ENCODE measurements at places on chromosomes 3 and 15.

DNA sequence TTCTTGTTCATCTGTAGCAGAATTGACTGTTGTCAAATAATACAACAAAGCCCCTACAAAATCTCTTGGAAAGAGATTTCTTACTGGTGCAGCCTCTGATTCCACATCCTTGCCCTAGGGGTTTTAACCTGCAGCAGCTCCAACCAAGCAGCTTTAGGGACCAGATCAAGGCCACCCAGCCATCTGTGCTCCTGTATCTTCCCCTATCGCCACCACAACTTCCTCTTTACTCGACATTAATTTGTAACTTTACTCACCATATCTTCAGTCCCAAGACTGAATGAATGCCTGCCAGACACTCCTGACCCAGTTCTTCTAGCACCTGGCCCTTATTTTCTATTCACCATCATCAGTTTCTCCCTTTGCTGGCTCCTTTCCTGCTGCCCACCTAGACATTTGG lies 156.6 kb upstream of the IL12A start:
- no peak for DNase-seq

GRCh38 chr3:47813551-47814177 lies 10.7 kb downstream of the DHX30 start:
- DNase-seq = no peak

GRCh38 chr15:75869446-75869845 lies 26.2 kb downstream of the UBE2Q2 start:
- no peak for DNase-seq

- DNase-seq = no peak
Observed at GRCh38 chr3:143090976-143091837, 28.4 kb upstream of the CHST2 start.

DNA sequence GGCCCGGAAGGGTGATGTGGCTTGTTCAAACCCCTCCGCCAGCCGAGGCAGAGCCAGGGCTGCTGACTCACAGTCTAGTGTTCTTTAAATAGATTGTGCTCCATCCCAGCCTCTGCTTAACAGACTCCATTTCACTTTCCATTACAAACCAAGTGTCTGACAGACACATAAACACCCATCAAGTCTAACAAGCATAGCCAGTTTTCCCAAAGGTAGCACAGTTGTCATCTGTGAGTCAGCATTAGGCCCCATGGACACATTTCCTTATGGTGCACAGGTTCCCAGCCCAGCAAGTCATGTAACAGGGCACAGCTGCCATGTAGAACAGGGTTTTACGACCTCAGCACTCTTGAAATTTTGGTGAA lies 109.9 kb upstream of the RAP2B start:
- DNase-seq = no peak

GRCh38 chr3:114809668-114810413 lies 337.2 kb downstream of the ZBTB20 start:
- DNase-seq = no peak

- no peak for DNase-seq
Observed at GRCh38 chr3:127787571-127788365, 34.5 kb downstream of the MGLL start.

- no peak for DNase-seq
Observed at GRCh38 chr15:99443056-99443756, 122.6 kb upstream of the MEF2A start.

GRCh38 chr15:99396375-99396774 lies 145.1 kb downstream of the LRRC28 start:
- no peak for DNase-seq

- no peak for DNase-seq
Observed at GRCh38 chr3:135762188-135762856, 203.2 kb upstream of the PPP2R3A start.

DNA sequence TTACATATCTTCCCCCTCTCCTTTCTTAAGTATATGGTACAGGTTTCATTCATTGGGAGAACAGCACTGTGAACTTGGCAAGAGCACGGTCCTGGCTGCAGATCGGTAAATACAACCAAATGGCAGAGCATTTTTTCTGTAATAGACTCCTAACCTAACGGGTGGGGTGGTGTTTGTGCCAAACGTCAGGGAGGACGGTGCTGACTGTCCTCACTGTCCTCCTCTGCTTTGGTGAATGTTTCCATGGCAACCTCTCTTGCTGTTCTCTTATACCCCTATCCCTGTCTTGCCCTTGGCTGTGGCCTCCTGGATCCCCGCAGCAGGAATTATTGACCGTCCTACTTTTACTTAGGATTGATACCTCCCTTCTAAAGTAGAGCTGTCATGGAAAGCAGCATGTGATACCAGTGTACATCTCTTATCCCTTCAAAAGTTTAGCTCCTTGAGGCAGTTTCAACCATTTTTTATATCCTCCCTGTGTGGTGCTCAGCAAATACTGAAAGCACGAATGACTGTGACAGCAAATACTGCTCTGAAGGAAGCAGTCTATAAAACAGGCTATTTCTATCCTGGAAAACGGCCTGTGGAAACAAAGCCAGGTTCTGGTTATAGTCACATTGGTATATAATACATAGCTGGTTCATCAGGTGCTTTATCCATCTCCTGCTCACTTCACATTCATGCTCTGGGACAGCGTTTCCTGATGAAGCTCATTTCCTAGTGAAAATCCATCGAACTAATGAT lies 275.4 kb upstream of the C2CD4B start:
- DNase-seq = no peak

- DNase-seq = no peak
Observed at GRCh38 chr15:30023798-30024295, 58.9 kb upstream of the GOLGA8J start.

DNA sequence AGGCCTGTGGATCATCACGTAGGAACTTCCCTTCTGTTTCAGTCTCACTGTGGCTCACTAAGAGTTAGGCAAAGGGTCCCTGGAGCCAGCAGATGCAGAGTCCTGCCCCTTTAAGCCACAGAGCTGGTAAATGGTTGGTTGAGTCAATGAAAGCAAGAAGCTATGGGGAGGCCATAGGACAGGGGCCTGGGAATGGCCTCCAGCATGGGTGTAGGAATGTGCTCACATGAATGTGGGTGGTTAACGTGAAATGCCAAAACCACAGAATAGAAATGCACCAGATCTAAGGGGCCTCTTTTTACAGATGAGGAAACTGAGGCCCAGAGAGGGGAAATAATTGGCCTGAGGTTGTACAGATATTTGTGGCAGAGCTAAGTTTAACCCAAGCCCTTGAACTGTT lies 150.3 kb downstream of the TLE3 start:
- DNase-seq = no peak

DNA sequence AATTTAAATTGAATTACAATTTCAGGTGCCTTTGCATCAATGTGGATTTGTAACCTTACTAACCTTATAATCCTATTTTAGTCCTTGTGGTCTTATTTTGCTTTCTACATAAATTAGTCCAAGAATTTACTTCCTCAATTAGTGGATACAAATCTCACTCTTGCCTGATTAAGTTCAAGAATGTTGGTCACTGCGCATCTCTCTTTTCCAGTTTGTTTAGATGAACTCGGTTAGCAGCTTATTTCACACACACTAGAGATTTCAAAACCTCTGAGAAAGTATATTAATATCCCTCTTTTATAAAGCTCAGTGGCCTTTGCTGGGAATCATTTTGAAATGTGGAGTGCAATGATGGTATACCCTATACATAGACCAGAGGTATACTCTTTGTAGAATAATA lies 243.4 kb downstream of the DTWD1 start:
- no peak for DNase-seq

DNA sequence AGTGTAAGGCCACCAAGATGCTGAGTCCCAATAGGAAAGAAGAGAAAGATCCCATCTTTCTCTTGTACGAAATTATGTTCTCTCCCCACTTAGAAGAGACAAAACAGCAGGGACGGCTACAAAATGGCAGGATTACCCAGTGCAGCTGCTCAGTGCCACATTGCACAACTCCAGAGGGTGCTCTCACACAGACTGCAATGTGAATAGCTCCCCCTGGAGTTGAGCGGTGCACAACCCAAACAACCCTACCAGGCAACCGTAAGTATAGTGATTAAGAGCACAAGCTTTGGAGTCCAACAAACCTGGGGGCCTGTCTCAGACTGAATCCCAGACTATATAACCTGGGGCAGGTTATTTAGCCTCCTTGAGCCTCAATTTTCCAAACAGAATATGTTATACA lies 3.1 kb upstream of the BHLHE40 start:
- DNase-seq = peak; percentile 27

GRCh38 chr15:28933710-28934445 lies 48.1 kb downstream of the APBA2 start:
- no peak for DNase-seq

DNA sequence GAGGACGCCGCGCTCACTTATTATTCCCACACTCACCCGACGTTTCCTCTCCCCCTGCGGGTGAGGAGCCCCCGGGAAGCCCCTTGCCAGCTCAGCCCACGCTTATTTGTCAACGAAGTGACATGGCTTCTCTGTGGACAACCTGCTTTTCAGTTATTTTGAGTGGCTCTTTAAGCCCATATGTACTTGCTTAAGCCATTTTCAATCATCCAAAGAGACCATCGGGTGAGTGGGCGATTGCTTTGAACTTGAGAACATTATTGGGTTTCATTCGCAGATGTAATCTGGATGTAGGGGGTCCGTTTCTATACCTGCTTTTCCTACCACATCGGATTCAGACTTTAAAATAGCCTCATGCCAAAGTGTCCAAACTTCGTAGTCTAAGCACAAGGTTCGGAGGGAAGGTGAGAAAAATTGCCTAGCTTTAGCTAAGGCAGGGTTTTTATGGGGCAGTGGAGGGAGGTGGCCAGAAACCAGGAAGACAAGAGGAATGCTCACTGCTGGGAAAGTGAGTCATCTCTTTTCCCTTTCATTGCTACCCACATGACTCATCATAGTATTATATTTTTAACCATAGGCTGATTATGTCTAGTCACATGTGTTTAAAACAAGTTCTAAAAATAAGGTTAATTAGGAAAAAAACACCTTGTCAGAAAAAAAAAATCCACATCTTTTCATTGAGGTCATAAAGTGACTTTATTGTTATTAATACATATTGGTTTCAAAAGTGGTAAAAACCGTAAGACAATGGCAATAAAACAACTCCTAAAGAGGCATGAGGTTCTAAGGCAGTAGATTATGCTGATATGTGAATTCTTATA lies 773.1 kb upstream of the NR2F2 start:
- DNase-seq = no peak

GRCh38 chr15:78943692-78944091 lies 1.2 kb downstream of the CTSH start:
- DNase-seq = no peak

DNA sequence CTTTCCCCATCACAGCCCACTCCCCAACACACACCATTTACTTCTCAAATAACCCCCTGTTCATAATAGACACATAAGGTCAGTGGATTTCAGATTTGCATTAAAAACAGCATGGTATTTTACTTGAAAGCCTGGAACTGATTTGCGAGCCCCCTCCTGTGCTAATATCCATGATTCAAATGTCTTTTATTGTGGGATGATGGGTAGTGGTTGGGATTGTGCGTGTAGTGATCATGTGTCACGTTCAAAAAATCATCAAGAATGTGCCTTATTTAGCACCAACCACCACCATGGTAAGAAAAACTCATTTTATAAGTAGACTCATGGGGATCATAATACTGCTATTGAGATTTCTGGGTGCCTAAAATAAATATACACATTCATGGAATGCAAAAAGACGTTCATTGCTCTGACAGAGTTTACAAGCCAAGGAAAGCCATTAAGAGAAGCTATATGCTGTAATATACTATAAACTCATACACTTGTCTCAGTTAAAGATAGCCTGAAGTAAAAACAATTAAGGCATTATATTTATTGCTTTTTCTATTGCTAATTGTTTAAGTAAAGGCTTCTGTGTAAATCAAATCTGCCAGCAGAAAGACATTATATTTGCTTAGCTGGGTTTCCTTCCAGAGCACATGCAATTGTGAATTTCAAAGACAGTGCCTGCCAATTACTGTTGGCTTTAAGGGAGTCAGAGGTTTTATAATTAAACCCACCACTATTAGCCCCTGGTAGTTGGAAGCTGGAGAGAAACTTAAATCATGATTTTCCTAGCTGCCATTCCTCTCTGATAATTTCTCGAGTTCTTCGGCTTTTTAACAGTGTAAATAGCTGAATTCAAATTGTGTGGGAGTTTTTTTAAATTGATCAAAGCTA lies 4.0 kb downstream of the TRAT1 start:
- no peak for DNase-seq

DNA sequence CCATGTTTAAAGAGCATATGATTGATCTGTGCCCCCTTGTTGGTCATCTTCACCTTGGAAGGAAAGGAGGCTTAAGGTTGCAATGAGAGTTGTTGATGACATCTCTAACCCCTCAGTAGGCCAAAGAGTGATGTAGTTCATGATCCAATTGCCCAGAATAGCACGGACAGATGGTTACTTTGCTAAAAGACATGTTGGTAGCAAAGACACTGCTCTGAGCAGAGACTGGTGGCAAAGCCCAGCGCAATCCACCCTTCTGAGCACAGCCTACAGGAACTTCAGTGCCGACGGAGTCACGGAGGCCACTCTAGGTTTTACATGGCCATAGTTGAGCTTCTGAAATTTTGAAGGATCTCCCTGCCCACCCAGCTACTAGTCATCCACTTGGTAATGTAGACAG lies 21.8 kb downstream of the FBXO45 start:
- no peak for DNase-seq

- no peak for DNase-seq
Observed at GRCh38 chr3:190853464-190853863, 9.0 kb downstream of the GMNC start.

- DNase-seq = no peak
Observed at GRCh38 chr15:51629612-51630011, 7.0 kb upstream of the DMXL2 start.

DNA sequence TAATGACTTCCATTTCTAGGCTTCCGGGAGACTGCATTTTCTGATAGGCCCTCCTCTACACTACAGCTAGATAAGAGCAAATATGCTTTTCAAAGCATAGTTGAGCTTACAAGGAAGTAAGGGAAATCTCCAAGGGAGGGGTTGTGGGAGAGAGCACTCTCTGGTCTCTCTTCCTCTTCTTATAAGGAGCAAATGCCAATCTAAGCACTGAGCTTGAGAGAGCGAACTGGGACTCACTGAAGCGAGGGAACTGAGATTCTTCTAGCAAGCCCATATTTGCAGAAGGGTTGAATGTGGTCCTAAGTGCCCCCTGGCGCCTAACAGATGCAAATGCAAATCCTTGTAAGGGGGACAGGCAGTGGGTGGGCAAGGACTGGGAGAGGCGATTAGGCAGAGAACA lies 164.8 kb downstream of the ERC2 start:
- peak; percentile 79 for DNase-seq

GRCh38 chr3:13042715-13043271 lies 30.4 kb downstream of the IQSEC1 start:
- DNase-seq = no peak

GRCh38 chr15:34182942-34183341 lies 27.0 kb downstream of the KATNBL1 start:
- DNase-seq = no peak

- no peak for DNase-seq
Observed at GRCh38 chr3:120088622-120089021, 5.6 kb downstream of the GSK3B start.

DNA sequence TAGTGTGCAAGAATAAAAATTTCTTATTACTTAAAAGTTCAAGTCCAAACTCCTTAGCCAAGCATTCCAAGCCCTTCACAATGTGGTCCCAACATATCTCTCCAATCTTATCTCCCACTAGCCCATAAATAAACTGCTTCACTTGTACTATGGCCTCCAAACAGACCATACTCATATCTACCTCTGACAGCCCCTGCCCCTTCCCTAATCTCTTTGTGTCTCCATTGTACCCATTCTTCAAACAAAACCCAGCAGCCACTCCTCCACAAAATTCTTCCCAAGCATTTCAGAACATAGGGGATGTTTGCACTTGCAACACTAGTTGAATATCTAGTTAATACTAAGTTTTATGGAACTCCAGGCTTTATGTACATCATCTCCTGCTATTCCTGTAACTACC lies 30.5 kb downstream of the LCMT2 start:
- no peak for DNase-seq

Data from OCI-LY7 (cell line).